COR-L47 (cell line): ENCODE measurements at places on chromosomes 1 and 21.

DNA sequence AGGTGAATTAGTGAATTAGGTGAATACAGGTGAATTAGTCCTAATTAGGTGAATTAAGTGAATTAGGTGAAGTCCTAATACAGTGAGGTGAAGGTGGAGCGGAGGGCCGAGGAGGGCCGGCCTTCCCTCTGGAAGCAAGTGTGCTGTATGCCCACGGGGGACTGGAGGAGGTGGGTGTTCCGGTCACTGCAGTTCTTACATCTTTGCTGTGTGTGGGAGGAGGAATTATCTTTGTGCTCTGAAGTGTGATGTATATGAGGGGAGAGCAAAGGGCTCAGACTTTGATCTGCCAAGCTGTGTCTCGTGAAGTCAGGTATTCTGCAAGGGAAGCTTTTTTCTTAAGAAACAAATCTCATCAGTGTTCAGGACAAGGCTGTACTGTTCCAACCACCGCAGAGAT, 45.4 kb downstream of the AGPAT3 start:
- no peak for DNase-seq

DNA sequence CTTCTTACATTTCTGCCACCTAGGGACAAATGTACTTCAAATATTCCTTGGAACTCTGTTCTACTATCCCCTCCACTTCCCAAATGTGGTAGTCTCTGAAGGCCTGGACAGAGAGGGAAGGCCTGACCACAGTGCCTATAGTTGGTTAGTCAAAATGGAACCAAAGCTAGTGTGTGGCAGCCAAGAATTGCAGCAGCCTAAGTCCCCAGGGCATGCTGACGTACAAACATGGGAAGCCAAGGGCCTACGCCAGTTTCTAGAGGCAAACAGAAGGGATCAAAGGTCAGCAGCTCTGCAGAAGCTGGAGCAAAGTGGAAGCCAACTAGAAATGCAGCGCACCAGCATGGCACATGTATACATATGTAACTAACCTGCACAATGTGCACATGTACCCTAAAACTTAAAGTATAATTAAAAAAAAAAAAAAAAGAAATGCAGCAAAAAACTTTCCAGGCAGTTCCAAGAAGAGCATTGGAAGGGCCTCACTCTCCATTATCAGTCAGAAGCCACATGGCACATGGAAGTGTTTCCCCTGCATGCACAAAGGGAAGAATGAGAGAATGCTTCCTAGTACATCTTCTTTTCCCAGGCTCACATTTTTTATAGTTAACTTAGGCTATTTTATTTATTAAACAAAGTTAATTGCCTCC, 39.4 kb upstream of the GADD45A start:
- DNase-seq: no peak

DNA sequence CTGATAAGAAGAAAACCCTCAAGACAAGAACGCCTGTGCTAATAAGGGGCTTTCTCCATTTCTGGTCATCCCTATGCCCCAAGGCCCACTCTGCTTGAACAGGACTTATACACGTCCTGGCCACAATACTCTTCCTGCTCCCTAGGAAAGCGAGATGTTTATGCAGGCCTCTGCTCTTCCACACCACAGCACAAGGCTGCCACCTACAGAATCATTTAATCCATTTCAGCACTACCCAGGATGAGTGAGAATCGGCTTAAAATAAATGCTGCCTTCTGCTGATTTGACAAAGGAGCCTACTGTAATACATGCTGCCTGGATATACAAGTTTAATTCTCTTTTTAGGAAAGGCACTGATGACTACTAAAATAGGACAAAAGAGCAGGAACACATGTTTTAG, 29.4 kb downstream of the FRRS1 start:
- peak; percentile 36 for DNase-seq

GRCh38 chr1:48164571-48164970, 57.9 kb upstream of the SLC5A9 start:
- DNase-seq: no peak

DNA sequence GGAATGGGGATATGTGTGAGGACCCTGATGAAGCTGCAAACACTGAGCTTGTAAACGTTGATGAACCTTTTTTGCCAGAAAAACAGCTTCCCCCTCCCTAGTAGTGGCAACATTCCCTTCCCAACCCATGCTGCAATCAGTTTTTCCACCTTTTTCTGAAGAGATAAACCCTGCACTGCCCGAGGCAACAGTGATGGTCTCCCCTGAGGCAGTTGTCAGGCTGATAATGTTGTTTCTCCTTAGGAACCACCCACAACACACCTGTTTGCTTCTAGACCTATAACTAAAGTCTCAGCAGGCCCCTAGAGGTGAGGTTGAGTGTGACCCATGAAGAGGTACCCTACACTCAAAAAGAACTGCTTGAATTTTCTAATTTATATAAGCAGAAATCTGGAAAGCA, 922.4 kb upstream of the ADGRL4 start:
- DNase-seq: no peak

- DNase-seq: no peak
These were observed 46.7 kb downstream of the RPRD2 start for GRCh38 chr1:150410582-150411101.

DNA sequence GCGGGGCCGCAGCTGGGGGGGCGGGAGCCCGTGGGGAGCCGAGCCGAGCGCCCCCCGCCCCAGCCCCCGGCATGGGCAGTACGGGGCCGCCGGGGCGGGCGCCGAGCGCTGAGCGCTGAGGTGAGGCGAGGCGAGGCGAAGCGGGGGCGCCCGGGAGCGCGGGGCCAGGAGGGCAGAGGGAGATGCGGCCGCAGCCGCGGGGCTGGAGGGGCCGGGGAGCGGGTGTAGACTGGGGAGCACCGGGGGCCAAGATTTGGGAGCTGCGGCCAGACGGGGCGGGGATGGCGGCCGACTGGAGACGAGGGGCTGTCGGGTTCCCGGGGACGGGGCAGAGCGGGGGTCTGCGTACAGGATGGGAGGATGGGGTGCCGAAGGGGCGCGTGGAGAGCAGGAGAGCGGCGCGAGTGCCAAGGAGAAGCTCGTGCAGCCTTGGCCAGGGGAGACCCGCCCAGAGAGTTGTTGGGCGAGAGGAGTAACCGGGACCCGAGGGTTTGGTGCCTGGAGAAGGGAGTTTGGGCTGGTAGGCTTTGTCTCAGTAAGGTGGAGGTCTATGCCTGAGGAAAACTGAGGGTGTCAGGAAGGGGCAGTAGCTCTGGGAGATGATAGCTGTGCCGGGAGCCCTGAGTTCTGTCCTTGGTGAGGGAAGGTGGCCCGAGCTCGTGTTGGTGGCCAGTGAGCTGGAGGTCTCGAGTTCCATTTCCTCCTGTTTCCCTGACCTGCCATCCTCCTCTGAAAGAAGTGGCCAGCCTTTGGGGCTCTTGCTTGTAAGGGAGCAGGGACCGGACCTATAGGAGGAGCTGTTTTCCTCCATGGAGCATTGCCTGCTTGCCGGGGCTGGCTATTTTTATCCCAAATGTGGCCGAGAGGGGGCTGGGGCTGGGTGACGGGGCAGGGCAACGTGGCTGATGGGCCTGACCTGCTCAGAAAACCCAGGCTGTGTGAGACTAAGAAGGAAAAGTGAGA, 539 bp downstream of the ATP8B2 start:
- DNase-seq: peak; percentile 43

DNA sequence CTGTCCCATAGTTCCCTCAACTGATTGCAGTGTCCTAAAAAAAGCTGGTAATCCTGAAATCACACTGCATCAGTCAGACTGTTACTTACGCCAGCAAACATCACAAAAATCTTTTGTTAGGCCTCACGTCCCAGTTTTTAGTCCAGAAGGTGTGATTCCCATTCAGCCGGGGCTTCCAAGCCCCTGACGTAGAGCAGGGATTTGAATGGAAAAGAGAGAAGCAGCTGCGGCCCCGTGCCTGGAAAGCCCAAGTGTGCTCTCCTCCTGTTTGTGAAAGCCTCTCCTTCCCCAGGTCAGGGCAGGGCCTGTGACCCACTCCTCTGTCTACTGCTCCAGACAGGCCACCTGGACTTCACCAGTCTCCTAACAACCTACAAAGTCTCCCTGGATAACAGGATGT, 20.7 kb downstream of the KCNA10 start:
- DNase-seq: no peak

- no peak for DNase-seq
These were observed 109.9 kb downstream of the KIAA0319L start for GRCh38 chr1:35447278-35447677.

DNA sequence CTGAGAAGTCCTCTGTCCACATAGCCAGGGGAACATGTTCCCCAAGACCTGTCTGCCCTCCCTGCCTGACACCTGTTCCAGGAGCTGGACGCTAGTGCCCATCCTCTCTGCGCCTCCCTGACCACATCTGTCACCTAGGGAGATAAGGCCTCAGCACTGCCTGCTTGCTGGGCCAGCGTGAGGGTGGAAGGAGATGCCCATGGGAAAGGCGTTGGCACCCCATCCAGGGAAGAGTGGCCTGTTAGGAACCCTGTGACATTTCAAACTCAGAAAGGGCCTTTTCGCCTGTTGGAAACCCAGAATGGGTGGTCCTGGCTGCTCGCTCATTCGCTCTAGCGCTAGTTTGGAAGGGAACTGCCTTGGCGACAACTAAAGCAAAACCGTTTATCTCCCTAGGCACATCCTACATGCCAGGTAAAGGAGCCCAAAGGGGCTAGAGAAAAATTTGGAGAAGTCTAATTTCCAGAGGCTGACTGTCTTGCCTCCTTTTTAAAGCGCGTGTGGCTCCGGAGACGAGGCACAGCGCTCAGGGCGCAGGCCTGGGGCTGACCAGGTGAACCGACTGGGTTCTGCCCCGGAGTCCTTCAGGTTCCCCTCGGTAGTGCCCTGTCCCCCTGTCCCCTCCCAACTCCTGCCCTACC, 410 bp downstream of the ACTA1 start:
- no peak for DNase-seq

DNA sequence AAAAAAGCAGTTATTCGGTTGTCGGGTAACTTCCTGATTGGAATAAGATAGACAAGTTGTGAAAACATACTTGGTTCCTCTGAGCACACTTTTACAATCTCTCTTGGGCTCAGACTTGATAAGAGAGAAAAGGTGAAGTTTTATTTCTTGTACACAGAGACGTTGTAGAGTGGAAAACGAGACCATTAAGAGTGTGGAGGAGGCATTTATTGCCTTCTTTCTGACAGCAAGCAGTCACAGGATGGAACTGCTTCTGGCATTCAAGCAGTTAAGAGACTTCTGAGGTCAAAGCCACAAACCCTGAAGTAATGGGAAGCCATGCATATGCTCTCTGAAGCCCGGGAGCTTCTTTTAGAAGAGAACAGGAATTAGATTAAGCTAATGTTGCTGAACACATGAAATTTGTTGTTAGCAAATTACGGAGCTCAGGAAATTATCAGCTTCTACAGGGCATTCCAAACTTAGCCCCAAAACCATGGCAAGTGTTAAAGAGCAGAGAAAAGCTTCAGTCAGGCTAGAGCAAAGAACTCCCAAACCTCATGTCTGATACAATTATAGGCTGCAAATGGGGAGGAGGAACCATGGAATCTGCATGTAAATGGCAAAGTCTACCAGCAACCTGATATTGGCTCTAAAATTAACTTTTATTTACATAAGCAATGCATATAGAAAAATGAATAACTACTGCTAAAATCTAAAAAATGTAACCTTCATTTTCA, 26.0 kb downstream of the S1PR1 start:
- no peak for DNase-seq

GRCh38 chr1:46301808-46302640, 1.4 kb downstream of the LRRC41 start:
- no peak for DNase-seq

- no peak for DNase-seq
These were observed 35.5 kb downstream of the CAPN2 start for GRCh38 chr1:223747838-223748335.

GRCh38 chr1:25549273-25550154, 6.1 kb downstream of the LDLRAP1 start:
- no peak for DNase-seq

GRCh38 chr1:212520299-212520698, 87.6 kb downstream of the NENF start:
- DNase-seq: no peak

GRCh38 chr1:111990878-111991718, 1.6 kb upstream of the KCND3 start:
- peak; percentile 85 for DNase-seq

GRCh38 chr1:175419684-175420517, 227.3 kb upstream of the KIAA0040 start:
- no peak for DNase-seq

GRCh38 chr1:117598489-117598888, 7.4 kb upstream of the TENT5C start:
- DNase-seq: no peak

GRCh38 chr1:48450505-48450904, 21.5 kb downstream of the SPATA6 start:
- DNase-seq: peak; percentile 7

GRCh38 chr1:171083222-171083621, 7.5 kb upstream of the FMO3 start:
- DNase-seq: no peak

DNA sequence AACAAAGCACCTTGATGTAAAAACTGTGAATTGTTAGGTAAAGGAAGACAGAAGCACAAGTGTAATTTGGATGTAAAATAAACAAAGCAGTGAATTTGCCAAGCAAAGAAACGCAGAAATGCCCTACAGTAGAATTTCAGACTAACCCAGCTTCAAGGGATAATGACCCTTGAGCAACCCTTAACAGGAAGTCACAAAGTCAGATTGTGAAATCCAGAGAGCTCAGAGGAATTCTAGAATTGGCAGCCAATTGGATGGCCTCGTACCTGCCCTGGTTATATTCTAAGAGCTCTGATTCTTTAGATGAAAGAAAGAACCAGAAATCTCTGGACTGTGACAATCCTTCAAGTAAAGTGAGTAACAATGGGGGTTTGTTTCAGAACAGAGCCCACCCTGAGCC, 152.7 kb upstream of the CHRM3 start:
- no peak for DNase-seq

- no peak for DNase-seq
These were observed 2.5 kb downstream of the TRNP1 start for GRCh38 chr1:26996024-26996423.

DNA sequence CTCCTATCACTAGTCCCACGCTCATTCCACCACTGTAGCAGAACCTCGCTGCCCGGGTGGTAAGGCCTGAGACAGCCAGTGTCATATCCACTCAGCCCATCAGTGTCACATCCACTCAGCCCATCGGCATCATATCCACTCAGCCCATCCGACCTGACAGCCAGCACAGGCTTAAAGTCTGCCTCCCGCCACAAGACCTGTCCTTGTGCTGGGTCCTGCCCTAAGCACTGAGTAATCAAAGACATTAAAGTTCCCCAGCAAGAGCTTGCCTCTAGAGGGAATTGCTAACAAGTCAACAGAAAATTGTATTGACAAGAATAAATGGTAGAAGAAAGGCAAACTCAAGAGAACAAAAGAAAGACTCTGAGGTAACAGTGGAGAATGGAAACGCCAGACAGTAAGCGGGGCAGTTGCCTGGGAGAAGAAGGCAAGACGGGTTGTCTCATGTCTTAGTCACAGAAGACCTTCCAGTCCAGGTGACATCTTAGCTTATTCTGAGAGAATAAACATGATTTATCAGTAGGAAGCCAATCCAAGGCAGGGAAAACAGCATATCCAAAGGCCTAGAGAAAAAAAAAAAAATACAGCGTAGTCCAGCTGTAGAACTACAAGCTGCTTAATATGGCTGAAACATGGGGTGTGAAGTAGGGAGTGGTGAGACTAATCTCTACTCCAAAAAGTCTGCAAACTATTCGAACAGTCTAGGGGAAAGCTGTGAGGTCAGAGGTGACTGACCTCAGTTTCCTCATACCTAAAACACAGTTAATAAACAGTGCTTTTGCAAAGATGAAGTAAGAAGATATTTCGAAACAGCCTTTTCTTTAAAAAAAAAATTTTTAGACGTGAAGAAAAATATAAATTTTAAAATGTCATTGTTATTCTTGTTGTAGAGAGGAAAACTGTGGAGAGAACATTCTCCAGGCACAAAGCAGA, 1.1 kb downstream of the ITLN1 start:
- no peak for DNase-seq
